Right renal cortex interstitium (tissue), 3 donors: ENCODE measurements at places on chromosomes 7 and 10.

- DNase-seq = peak; percentile 46
Observed at GRCh38 chr7:65307651-65308299, 65.9 kb upstream of the ZNF92 start.

DNA sequence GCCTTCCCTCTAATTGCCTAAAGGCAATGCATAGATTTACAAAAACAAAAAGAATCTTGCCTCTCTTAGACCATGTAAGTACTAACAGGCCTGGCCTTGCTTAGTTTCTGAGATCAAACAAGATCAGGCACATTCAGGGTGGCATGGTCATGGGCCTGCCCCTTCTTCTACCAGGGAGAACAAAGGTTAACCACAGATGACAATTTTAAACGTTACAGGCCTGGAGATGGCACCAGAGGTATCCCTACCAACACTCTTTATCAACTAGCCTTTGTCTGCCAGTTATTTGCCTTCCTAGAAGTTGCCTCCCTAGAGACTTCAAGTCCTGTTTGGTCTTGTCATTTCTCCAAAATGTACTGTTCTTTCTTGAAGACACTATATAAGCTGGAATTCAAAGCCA lies 252.6 kb downstream of the DOCK4 start:
- no peak for DNase-seq

DNA sequence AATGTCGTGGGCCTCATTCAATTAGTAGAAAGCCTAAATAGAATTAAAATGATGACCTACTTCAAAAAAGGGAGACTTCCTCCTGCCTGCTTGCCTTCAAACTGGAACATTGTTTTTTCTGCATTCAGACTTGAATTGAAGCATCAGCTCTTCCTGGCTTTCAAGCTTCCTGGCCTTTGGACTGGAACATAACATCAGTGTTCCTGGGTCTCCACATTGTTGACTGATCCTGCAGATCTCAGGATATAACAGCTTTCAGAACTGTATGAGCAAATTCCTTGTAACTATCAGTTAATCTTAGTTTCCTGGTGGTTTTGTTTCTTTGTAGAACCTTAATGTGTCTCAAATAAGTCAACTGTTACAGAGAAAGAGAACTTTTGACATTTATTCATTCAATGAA lies 18.6 kb downstream of the MAGI2 start:
- no peak for DNase-seq

DNA sequence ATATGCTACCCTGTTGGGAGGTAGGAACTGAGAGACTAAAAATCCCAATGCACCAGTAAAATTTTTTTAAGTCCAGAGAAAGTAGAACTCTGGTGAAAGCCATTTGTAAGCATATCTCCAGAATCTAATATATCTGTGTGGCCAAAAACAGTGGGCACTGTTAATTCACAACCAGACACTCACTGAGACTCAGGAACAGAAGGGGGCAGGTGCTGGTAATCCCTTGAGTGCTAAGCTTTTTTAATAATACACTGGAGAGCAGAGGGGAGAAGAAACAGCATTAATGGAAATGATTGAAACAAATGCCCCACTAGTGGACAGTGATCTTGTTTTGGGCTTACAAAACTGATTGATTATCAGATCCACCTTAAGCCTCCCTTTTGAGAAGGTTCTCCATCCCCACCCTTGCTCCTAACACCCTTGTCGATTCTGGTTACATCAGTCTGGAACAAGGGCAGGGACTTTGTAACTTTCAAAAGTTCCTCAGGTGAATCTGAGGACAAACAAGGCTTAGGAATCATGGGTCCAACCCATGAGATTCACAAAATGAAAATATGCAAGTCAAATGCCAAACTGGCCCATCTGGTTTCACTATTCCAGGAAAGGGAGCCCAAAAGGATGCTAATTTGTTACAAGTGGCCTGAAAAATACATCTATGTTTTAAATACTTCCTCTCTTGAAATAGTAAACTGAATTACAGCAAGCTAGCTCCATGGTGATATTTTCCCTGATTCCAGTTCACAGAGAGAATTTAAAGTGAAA lies 29.7 kb downstream of the PLXNA4 start:
- DNase-seq = no peak

GRCh38 chr10:62616885-62617590 lies 187.5 kb upstream of the ADO start:
- no peak for DNase-seq

DNA sequence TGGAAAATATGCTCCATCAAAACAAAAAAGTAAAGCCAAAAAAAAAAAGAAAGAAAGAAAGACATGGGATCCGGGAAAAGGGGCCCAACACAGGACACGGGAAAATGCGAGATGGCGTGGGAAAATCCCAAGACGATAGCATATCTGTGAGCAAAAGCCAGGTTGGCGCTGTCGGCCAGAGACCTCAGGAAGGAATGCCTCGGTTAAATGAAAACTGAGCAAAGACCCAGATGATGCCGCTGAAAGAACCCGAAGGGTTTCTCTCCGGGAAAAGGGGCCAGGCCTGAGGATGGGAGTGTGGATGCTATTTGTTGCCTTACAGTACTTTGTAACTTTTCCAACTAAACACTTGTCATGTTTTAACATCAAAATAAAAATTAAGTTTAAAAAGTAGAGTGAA lies 49.5 kb upstream of the PPP2R2D start:
- DNase-seq = no peak

- no peak for DNase-seq
Observed at GRCh38 chr7:12965767-12966166, 278.3 kb downstream of the ARL4A start.

GRCh38 chr7:22569586-22570321 lies 69.8 kb upstream of the STEAP1B start:
- no peak for DNase-seq

- DNase-seq = no peak
Observed at GRCh38 chr7:98387131-98387530, 13.8 kb downstream of the BAIAP2L1 start.

DNA sequence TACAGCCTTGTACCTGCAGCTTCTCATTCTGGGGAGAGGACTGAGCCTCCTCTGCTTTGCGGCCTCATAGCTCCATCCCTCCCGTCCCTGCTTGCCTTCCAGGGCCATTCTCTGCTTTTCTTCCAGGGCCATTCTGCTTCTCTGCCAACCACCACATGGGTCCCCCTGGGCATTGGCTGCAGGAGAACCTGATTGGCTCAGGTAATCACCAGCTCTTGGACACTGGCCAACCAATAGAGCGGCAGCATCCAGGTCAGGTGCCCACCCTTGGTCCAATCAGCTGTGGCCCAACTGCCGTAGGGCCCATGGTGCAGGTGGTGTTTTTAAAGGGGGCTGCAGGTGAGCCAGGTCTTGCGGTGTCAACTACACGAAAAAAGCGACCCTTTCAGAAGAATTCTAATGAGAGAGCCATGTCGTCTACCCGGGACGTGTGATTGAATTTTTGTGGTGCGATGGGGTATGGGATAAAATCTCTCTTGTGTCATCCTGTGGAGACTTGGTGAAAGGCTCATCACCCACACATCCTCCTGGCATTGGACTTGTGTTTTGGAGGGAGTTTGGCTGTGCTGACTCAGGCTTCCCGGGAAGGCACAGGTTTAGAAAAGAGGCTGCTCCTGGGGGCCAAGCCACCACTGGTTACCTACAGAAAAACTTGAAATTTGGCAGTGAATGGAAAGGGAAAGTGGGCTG lies 46.0 kb upstream of the PODXL start:
- DNase-seq = no peak

DNA sequence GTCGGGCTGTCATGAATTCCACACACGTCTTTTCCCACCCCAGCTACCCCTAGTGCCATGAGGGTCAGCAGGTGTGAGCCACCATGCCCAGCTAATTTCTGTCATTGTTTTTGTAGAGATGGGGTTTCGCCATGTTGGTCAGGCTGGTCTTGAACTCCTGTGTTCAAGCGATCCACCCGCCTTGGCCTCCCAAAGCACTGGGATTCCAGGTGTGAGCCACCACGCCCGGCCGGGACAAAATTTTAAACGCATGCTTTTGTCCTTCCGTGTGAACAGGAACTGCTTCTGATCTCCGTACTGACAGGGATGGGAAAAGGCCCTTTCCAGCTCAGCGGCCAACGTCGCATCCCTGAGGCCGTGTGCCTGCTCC lies 15.6 kb upstream of the ZFAND2A start:
- no peak for DNase-seq

- DNase-seq = no peak
Observed at GRCh38 chr7:11748884-11749283, 83.1 kb downstream of the THSD7A start.

GRCh38 chr7:34900891-34901513 lies 136.3 kb downstream of the DPY19L1 start:
- no peak for DNase-seq

DNA sequence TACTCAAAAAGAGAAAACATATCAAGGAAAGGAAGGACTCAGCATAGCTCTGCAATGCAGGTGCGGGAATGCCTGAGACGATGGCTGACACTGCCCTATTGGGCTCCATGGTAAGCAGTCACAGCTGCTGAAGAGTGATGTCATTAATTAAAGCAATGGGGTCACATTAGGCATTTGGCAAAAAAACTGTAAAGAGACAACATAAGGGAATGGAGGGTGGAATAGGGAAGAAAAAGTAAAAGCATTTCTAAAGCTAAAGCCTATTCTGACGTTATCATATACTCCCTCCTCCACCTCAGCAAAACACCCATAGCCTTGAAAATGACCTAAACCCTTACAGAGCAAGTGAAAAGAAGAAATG lies 38.5 kb upstream of the SPOCK2 start:
- DNase-seq = no peak

GRCh38 chr10:115045499-115045898 lies 47.7 kb upstream of the ATRNL1 start:
- no peak for DNase-seq

GRCh38 chr10:61612450-61612849 lies 50.3 kb upstream of the CABCOCO1 start:
- no peak for DNase-seq

DNA sequence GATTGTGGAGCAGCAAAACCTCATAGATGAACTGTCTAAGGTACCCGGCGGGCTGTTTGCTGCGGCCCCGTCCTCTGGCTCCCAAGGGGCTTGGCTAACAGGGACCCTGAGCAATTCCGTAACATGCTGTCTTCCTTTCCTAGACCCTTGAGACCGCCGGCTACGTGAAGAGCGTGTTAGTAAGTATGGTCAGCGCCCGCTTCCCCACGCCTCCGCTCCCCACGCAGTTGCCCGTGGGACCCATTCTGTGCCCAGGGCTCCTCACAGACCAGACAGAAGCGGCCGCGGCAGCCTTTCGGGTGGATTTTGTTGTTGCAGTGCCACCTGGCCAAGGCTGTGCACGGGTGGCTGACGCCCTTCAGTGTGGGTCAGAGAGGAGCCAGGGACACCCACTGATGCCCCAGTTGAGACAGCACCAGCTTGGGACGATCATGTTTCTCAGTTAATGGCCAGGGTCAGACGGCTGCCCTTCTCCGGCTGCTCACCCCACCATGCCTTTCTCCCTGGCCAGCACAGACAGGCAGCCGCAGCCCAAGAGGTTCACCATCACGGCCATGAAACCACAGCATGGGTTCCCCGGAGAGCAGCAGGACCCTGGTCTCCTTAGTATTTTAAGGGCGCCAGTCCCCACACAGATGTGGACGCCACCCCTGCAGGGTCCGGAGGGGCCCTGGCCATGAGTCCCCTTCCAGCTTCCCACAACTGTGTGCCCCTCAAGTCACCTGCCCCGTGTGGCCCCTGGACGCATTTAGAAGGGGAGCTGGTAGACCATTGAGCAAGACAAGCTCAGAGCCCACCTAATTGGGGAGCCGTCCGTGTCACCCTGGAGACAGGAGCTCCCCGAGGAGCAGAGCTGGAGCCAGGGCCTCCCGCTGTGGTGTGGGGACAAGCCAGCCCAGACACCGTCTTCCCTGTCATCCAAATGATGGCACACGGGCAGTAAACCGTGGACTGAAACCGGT lies 49.4 kb upstream of the DPYSL4 start:
- DNase-seq = no peak

DNA sequence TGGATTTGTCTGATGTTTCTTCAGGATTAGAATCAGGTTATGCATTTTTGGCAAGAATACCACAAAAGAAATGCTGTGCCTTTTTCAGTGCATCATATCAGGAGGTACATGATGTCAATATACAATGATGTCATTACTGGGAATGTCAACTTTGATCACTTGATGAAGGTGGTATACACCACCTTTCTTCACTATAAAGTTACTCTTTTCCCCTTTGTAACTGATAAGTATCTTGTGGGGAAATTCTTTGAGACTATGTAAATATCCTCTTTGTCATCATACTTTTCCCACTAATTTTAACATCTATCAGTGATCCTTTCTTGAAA lies 65.9 kb upstream of the TCF7L2 start:
- no peak for DNase-seq

DNA sequence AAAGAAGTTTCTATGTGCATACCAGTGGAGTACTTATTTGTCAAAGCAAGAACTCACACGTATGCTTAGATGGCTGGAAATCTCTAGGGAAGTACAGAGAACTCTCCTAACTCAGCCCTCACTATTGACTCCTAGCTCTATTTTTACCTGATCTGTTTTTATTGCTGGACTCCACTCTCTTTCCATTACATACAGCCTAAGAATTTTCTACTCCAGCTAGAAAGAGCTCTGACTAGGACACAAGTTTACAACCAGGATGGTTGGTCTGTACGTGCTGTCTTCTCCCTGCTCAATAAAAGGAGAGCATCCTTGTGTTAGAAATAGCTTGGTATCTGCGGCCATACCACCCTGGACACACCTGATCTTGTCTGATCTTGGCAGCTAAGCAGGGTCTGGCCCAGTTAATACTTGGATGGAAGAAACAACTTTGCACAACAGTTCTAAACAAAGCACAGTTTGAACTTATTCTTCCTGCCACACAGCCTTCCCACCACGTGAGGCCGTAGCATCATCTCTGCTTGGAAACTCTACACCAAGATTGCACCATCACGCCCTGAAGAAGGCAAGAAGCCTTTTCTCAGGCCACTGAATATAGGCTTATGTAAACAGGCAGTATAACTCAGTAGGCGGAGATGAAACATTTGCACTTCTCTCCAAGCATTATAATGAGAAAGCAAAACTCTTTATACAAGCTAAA lies 50.7 kb downstream of the KCNMA1 start:
- no peak for DNase-seq

- DNase-seq = no peak
Observed at GRCh38 chr7:69748530-69748929, 150.3 kb downstream of the AUTS2 start.

GRCh38 chr10:6385665-6386064 lies 182.9 kb downstream of the PFKFB3 start:
- no peak for DNase-seq

GRCh38 chr7:130227883-130228575 lies 20.4 kb downstream of the SSMEM1 start:
- DNase-seq = no peak
